Muscle of leg (tissue), 16 donors: ENCODE measurements at places on chromosomes 4 and X. TPM values are rescaled to one million over a fixed set of nuclear protein-coding genes. Genes with fewer than 3 reads are reported as not detected.

GAGE12F gene
- total RNA-seq = not detected

MAGEB16 gene
- not detected for total RNA-seq

LIMCH1 gene
- total RNA-seq = 104 TPM

DNA sequence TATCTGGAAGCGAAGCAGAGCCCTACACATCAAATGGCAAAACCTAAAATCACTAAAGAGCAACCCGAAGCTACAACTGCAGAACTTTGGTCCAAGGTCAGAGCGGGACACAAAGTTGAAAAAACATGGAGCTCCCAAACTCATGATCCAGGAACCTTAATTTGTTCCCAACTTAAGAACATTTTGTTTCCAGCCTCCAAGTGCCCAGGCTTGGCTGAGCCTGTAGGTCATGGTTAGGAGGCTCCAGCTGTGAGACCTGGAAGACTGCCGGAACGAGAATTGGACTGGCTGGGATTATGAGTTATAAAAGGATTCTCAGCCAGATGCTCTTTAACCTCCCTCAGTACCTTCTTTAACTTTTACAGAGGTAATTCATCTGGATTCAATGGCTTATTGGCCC lies 349.1 kb upstream of the DDX53 start:
- peak; percentile 17 for DNase-seq

GRCh38 chrX:87572901-87573300 lies 55.3 kb downstream of the KLHL4 start:
- no peak for DNase-seq

DNA sequence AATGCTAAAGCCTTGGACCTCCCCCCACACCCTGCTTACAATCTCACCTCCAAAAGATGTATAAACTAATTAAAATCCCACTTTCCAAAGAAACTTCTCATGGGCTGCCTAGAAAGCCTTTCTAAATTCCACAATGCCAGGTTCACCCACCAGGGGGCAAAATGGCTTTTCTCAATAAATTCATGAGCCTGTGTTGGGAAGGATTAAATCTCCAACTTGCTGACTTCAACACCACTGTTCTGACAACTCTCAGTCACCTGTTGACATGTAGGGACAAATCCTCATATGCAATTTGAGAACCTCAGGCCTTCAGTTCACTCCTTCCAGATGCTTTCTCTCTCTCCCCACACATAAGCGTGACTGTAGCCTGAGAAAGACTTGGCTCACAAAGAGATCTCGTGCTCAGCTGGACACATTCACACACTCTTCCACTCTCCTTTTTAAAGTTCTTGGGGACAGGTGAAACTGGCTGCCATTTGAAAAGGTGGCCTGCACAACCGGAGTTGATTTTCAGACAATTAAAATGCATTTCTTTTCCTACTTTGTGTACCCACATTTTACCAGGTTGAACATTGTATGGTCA lies 88.6 kb upstream of the PRPS2 start:
- DNase-seq = no peak

- peak; percentile 12 for DNase-seq
These were observed 823.2 kb upstream of the LCORL start for GRCh38 chr4:18844726-18845125.

DNA sequence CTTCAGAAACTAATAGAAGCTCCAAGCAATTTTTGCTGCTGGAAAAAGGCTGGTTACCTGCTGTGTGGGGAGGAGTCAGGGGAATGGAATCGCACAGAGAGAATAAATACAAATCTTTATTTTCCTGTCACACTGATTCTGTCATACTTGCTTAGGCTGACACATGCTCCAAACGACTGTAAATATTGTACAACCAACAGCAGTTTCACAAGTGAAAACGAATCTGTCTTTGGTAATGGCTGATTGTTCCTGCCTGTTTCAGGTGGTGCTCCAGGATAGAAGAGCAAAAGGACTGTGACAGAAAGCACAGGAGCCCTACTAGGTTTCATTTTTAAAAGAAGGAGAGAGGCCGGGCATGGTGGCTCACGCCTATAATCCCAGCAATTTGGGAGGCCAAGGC lies 125.5 kb upstream of the DCLK2 start:
- no peak for DNase-seq

GRCh38 chr4:5772528-5773270 lies 61.7 kb downstream of the EVC start:
- no peak for DNase-seq
